NCI-H1417 treated with DMSO at 0.1 percent for 48 hours (cell line): ENCODE measurements at places on chromosomes 3 and 15.

- DNase-seq = no peak
Observed at GRCh38 chr3:42270561-42270960, 4.6 kb upstream of the CCK start.

- no peak for DNase-seq
Observed at GRCh38 chr3:113498221-113499005, 16.5 kb downstream of the SPICE1 start.

DNA sequence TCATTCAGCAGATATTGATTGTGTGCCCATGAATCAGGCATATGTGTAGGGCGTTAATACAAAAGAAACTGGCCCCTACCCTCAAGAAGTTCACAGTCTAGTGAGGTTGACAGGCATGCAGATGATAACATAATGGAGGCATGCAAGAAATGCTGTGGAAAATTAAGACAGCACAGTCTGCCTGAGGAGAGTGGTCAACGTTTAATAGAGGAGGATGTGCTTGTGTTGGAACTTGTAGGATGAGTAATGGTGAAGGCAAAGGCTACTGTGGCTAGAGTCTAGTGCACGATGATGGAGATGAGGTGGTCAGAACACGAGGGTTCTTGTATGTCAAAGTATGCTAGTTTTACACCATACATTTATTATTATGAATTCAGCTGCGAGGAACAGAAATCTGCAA lies 295.7 kb downstream of the SOX2 start:
- no peak for DNase-seq

DNA sequence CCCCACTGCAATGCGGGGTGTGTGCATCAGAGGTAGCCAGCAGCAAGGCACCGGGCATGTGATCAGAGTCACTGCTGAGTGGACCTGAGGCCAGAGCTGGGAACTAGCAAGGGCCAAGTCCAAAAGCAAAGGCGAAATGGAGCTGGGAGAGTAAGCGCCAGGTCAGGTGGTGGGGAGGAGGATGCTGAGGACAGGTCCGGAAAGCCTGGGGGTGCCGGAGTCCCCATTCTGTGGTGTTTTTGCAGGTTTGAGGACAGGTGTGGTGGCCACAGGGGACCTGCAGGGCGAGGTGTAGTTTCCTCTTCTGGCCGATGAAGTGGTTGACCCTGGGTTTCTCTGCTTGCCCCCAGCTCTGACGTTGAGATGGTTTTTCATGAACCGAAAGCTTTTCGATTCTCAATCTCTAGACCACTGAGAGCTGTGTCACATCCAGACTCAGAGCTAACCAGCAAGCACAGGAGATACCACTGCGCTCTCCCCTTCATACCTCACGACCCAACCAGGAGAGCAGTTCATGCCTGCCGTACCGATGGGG lies 35.0 kb upstream of the HES1 start:
- no peak for DNase-seq

DNA sequence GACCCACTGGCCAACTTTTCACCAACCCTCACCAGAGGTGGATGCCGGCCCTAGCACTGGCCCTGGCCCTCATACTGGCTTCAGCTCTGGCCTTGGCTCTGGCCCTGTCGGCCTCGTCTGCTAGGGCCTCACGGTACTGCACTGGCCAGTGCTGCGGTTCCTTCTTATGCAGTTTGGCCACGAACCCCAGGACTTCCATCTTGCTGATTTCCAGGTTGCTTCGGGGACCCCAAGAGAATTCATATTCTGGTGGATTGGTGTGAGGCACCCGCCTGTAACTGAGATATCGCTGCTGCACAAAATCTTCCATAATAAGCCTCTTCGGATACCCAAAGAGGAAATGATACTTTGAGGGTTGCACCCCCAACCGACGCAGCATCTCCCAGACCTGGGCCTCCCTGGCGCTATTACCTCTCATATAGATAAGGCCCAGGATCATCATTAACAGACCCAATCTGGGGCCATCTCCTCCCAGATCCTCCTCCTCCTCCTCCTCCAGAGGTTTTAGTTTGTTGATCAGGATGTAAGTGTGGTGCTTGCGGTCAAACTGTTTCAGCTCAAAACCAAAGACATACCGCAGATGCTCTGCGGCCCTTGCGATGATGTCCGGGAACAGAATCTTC lies 883 bp downstream of the MAGEF1 start:
- DNase-seq = no peak

GRCh38 chr3:58291671-58292338 lies 14.2 kb upstream of the RPP14 start:
- DNase-seq = no peak

DNA sequence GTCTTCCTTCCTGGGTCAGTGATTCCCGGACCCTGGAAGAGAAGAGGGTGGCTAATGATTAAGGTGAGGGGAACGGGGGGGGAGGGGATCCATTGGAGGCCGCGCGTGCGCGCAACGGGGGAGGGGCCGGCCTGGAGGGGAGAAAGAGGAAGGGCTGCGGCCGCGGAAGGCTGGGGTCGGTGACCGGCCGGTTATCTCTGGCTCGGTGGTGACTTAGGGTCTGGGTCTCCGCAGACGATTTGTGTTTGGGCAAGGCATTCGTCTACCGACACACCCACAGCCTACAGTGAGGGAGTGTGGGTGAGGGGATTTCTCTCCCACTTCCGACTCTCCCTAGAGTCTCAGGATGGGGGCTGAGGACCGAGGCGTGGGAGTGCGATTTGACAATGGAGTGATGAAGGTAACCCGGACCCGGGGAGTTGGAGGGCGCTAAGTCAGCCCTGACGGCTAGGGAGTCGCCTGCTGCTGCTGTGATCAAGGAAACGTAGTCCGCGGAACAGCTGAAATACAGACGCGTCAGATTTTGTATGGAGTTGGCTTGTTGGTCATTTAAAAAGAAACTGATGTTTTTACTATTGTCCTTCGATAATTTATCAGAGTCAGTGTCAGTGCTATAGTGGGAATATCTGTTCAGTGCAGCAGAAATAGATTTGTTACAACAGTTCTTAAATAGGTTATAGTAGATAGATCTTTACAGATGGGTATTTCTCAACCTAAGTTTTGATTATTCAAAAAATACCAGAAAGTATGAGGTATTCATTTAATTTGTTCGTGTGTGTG lies 733 bp downstream of the RNF111 start:
- DNase-seq = peak; percentile 13

DNA sequence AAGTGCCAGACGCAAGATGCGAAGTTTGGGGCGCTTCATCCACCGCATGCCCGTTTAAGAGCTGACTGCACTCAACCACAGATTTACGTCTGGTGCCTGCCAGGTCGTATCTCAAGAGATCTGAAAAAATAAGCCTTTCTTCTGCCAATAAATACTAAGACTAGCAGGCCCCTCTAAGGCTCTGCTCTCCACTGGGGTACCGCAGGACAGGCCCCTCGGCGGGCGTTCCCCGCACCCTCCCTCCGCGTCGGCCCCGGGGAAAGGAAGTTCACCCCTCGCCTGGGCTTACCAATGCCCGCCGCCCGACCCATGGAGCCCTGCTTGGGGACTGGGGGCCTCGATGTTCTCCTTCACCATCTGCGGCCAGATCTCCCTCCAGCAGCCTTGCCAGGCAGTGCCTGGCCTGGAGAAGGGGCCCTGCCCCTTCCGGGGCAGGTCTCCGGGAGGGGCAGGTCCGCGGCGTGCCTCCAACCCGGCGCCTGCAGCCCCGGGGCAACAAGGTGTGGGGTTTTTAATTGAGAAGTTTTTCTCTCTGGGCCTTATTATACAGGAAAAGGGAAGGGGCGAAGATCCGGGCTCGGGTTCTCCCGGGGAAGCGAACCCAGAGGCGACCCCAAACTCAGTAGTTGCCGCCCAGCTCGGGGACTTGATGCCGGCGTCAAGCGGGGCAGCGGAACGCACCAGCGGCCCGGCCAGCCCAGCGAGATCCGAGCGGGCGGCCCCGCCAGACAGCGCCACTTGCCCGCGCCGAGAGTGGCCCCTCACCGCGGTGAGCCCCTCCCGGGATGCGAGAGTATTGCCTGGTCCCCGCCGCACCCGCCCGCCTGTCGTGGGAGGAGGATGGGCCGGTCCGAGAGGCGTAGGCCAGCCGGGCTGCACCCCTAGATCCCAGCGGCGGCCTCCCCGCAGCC lies 735 bp downstream of the GOLGA8B start:
- DNase-seq = no peak

- no peak for DNase-seq
Observed at GRCh38 chr3:170508291-170508690, 77.6 kb downstream of the SLC7A14 start.

DNA sequence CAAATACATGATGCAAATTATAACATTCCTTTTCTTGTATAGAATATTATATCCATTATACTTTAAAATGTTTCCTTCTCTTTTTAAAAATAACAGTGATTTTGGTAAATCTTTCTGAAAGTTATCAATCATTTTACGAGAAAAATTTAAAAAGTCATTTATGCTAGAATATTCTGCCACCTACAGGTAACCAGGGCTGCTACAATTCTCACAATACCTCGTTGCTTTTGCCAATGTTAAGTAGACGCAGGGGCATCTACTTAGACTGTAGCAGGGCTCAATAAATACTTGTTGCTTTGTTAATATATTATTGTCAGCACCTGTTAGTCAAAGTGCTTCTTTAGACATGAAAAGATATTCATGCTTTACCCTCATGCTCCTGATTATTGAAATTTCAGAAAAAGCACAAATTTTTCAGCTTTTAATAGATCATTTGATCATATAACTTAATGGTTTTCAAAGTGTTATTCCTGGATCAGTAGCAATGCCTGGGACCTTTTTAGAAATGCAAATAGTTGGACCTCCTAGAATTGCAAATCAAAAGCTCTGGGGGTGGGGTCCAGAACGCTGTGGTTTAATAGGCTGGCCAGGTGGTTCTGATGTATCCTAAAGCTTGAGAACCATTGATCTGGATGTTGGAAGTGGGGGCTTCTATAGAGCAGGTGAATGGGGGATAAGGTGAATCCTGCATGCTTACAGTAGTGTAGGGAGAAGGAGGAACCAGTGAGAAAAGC lies 223.6 kb upstream of the PDZRN3 start:
- no peak for DNase-seq

DNA sequence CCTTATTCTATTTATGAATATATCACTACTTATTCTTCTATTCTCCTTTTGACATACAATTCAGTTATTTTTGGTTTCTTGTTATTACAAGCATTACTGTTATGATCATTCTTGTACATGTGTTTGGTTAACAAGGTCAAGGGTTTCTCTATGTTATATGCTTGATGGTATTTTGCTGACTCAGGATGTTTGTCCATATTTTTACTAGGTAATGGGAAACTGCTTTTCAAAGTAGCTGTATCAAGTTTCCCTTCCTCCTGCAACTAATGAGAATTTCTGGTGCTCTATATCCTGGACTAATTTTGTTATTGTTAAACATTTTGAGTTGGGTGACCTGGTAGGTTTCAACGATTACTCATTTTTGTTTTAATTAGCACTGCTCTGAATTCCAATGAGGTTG lies 841.0 kb downstream of the OTOL1 start:
- no peak for DNase-seq

DNA sequence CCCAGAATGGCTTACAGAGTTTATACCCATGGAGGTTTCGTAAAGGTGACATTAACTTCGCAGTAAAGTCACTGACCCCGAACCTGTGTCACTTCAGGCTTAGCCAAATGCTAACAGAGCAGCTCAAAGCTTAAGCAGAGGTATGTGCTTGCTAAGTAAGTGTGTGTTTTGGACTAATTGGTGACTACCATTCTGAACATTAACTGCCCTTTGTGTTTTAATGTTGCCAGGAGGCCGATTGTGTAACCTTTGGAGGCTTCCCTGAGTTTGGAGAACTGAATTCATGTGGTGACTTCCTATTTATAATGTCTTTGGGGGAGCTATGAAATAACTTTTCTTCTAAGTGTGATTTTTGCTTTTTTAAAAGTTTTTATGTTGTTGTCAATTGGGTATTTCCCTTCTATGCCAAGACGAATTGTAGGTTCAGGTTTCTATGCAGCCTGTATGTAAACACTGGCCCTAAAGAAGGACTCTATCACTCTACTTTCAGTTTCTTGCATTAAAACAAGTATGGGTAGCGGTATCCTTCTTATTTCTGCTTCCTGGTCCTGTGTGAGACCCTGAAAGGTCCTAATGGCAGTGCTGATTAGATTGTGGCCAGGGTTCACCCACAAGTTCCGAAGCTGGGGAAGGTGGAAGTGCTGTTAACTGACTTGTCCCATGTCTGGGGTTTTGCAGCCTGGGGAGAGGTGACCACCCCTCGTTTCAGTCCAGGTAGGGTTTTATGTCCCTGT lies 86.3 kb downstream of the IGF1R start:
- no peak for DNase-seq

- no peak for DNase-seq
Observed at GRCh38 chr3:17444865-17445264, 297.6 kb downstream of the TBC1D5 start.

- DNase-seq = no peak
Observed at GRCh38 chr15:33098094-33099058, 96.1 kb downstream of the FMN1 start.
